ENCODE measurements at places on chromosomes 1 and 21.
A peak's percentile ranks its signal among the peaks of the same experiment; 100 is the strongest.

- no peak for DNase-seq
Measured at GRCh38 chr1:226526801-226527595, 21.6 kb upstream of the STUM start.

DNA sequence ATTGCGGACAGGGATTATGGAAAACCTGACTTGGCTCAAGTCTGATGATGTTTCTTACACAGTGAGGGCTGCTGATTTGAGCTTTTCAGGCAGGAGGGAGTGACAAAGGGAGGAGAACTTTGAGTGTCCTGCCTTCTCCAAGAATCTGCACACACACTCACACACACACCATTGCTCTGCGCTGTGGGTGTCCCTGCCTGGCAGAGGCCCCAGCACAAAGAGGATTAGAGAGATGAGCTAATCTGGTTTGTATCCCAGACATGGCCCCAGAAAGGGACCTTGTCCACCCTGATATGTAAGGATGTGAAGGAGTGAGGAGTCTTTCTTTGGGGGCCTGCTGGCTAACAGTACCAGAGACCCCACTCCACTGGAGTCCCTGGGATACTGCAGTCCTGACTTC lies 5.9 kb upstream of the WNT2B start:
- no peak for DNase-seq

DNA sequence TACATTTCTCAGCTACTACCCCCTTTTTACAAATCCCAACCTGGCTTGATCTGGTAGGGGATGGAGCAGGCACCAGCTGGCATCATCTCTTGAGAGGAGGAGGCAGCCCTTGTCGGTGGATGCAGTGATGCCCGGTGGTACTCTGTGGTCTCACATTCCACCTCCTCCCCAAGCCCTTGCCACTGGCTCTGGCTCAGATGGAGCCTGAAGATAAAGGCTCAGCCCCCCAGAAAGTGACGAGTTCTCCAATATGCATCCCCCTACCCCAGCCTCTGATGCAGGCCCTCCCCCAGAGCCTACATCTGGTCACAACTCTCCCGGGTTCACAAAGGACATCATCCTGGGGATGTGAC lies 3.8 kb upstream of the GOLT1A start:
- no peak for DNase-seq

- DNase-seq, result peak; percentile 22
Measured at GRCh38 chr1:60427194-60427593, 353.6 kb upstream of the C1orf87 start.

DNA sequence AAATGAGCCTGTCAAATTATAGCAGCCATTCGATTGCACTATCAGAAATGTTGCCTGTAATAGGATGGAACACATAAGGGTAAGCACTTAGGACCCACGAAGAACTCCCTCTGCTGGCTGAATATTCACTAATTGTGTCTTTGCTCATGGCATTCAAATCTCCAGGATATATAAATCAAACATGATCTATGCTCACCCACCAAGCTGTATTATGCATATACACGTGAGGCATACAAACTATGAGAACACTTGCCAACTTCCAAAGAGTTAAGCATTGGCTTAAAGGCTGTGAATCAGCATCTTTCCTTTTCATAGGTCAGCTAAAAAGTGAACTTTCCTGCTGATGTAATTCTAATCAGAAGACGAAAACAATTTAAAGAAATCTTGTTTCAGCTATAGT lies 34.5 kb downstream of the TMPRSS15 start:
- DNase-seq, result peak; percentile 21

Data from astrocyte of the hippocampus (primary cell).